ENCODE measurements at places on chromosomes 7 and 10.

GRCh38 chr10:28312572-28312971, 9.7 kb upstream of the MPP7 start:
- DNase-seq, result no peak

- DNase-seq, result no peak
These were observed 76.2 kb upstream of the TMEM168 start for GRCh38 chr7:112866424-112866823.

DNA sequence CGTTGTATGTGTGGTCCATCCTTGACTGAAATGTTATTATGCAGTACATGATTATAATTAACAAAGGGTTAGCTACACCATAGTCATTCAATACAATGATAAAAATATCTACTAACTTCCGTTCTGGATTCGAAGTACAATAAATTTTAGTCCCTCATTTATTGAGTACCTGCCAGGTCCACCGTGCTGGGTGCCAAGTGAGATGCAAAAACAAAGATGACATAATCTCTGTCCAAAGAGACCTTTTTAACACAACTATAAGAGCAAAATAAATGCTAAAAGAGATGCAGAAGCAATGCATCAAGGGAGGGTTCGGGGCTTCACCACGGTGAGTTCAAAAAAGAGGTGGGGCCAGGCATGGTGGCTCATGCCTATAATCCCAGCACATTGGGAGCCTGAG, 33.1 kb downstream of the LAMB1 start:
- no peak for DNase-seq

GRCh38 chr10:74953214-74953613, 126.8 kb downstream of the KAT6B start:
- DNase-seq, result no peak

DNA sequence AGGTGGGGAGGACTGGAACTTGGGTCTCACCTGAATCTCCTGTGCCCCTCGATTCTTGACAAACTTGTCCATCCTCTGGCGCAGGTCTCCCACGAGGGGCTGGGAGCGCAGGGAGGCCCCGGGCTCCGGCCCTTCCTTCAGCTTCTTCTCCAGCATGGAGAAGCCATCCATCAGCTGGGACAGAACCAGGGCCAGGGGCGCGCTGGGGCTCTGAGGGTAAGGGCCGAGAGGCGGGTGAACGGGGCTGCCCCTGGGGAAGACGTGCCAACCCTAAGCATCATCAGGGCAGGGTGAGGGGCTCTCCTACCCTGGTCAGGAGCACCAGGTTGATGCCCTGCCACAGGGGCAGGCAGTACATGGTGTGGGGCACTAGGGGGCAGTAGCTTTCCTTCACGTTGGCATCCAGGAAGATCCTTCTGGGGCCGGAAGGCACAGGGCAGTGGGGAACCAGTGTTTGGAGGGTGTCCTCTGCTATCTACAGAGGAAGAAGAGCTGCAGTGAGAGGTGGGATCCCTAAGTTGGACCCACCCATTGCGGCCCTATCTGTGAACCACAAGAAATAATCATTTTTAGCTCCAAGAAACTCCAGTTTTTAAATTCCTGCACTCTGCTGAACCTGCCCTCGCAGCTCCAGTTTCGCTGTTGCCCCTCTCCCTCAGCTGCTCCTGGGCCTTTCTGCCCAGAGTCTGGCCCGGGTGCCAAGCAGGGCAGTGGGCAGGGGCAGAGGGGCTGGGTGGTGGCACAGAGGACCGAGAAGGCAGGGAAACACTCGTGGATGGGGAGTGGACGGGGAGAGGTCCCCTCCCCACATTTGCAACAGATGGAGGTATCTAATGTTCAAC, 10.8 kb upstream of the PYROXD2 start:
- DNase-seq, result no peak

DNA sequence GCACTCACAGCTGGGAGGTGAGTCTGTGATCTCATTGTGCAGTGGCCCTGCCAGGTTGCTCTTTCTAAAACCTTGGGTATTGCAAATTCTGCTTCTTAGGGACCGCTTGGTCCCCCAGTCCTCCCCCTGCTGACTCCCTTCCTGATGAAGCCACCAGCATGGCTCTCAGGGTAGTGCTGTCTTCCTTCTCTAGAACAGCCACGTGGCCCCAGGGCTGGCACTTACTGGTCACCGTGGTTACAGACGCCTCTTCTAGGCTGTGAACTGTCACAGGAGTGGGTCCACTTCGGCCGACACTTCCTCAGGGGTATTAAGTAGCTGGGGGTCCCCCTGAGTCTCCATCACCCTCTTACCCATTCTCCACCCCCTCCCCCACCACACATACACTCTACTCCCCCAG, 2.7 kb upstream of the HTRA1 start:
- DNase-seq, result no peak

DNA sequence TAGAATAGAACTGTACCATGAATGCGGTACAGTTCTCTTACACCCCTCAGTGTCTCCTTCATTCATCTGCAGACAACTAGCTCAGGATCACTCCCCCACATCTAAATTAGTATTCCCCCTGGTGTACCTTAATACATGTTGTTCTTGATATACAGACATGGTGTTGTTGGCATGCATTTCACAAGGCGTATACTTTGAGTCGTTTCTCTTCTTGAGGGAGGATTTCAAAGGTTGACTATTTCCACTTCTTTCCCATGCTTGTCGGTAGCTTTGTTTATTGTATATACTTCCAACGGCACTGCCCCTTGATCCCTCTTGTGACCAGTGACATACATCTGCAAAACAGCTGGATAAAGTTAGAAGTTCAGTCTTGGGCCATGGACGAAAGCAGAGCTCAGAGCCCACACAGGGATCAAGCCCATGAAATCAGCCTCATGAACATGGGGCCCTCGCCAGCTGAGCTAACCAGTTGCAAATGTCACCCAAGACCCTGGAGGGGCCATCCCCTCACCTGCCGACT, 8.6 kb downstream of the CPA4 start:
- no peak for DNase-seq

DNA sequence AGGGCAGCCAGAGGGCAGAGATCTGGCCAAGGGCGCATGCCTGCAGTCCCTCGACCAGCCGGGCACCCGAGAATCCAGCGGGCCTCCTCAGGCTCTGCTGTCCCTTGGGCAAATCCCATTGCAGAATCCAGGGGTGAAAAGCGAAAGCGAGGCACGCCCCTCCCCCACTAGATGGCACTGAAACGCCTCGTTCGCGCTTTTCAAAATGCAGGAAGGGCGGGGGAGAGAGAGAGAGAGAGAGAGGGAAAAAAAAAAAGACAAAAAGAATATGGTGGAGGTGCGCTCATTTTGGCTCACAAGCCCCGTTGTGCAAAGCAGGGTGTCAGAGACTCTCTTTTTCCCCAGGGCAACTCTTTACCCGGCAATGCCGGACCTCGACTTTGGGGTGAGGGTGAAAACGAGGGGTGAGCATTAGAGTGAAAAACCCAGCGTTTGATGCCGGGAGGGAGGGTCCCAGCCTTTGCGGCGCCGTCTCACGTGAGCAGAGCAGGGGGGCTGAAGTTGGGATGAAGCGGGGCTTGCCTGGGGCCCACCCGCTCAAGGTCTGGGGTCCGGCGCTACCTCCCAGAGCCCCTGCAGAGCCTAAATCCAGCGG, 2.5 kb upstream of the TMEM178B start:
- DNase-seq, result no peak

- no peak for DNase-seq
These were observed 55.6 kb upstream of the SHH start for GRCh38 chr7:155867734-155868400.

DNA sequence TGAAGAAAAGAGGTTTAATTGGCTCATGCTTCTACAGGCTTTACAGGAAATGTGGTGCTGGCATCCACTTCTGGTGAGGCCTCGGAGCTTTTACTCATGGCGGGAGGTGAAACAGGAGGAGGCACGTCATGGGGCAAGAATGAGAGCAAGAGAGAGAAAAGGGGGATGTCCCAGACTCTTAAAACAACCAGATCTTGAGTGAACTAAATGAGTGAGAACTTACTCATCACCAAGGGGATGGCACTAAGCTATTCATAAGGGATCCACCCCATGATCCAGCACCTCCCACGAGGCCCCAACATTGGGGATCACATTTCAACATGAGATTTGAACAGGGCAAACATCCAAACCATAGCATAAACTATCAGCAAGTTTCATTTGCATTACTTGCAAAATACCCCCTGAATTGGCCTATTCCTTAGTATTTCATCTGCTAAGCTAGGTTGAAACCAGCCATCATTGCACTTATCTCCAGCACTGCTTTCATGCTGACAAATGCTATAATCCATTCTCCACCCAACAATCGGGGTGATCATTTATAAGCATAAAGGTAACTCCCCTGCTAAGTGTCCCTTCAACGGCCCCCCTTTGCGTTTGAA, 179.0 kb downstream of the NOC3L start:
- DNase-seq, result peak; percentile 73

DNA sequence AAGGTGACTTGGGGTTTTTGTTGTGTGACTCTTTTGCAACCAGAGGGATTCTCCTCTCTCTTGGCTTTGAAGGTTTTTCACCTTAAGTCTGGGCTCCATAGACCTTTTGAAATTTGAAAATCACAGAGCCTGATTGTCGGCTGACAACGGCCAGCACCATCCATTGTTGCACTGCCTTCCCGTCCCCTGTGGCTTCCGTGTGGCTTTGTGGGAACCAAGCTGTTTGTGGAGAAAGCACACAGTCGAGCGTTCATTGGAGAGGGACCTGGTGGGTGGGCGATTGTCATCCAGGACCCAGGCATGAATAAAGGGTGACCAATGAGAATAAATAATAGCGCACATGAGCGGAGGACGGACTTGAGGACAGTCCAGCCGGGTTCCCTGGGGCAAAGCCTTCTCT, 7.4 kb upstream of the RAMP3 start:
- no peak for DNase-seq

DNA sequence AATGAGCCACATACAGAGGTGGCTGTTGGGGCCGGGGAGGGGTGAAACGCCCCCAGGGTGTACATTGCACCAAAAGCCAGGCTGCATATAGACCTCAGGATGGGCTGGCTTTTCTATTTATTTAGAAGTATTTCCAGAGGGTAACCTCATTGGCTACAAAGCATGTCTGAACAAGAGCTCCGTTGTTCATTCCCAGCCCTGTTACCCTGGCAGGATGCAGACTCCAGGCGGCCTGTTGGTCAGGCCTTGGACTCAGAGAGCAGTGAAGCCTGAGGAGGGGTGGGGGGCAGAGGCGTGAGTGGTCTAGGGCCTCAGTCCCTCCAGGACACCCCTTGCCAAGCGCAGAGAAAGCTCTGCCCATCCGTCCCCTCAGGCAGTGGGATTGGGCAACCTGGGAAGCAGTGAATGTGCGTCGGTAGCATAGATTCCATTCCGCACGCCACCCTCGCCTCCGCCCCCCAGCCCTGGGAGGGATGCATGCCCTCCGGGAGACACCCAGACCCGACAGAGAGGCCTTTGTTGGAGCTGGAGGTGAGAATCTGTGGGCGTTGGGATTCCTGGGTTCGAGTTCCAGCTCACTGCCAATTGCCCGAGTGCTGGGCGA, 41.9 kb downstream of the TCF7L2 start:
- no peak for DNase-seq

- DNase-seq, result no peak
These were observed 25.2 kb downstream of the YWHAG start for GRCh38 chr7:76333511-76334101.

DNA sequence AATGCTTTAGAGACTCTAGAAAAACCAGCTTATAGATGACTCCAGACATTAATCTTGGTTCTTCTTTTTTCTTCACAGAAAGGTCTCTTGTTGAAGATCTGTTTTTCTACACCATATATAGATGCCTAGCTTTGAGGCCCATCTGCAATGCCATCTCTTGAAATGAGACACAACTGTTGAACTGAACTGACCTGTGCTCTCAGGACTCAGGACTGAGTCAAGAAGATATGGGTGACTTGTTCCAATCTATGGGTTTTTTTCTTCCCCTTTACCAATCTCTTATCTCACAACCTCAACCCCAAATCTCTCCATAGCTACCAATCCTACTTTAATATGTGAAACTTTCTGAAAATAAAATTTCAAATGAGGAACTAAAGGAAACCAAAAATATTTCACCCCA, 194.7 kb downstream of the SNX13 start:
- DNase-seq, result no peak

- no peak for DNase-seq
These were observed 148.5 kb downstream of the KIAA1217 start for GRCh38 chr10:24357344-24358004.

DNA sequence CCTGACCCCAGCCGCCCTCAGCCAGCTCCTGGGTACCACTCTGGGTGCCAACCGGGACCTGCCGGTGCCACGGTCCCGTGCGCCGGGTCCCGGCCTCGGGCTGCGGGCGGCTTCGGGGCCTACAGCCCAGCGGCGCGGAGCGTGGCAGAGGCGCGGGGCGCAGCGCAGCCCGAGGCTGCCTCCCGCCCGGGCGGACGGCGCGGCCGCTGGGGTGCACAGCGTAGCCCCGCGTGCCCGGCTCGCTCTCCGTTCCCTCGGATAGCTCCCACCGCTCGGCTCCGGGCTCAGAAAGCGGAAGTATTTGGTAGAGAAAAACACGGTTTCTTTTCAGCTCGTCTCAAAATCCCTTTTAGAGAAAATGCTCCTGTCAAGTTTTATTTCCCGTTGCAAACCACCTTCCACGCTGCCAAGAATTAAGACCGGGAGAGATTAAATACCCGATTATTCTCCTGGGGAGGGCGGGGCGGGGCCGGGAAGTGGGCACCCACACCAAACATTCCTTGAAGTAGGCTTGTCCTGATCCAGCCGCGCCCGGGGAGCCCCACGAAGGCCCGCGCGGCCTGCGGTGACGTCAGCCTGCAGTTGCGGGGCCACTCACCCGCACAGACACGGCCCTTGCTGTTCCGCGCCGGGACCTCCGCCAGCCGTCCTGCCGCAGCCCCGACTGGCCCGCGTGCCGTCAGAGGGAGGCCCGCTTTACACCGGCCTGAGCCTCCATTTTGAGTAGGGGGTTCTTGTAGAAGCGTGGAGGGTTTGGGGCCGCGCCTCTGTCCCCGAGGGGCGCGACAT, 7.2 kb downstream of the HOXA13 start:
- DNase-seq, result no peak

GRCh38 chr10:62726142-62726541, 78.4 kb upstream of the ADO start:
- no peak for DNase-seq

DNA sequence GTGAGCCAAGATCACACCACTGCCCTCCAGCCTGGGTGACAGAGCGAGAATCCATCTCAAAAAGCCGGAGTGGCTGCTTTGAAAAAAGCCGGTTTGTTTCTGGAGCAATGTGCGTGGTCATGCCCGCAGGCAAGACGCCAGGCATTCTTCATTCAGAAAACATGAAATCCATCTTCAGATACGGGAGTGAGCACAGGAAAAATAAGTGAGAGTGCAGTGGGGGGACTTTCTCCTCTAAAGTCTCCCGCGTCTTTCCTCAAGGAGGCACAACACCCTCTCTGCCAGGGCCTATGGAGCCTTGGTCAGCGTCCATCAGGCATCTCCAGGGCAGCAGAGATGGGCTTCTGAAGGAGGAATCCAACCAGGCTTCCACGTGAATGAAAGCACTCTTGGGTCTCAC, 62.3 kb upstream of the DGKI start:
- no peak for DNase-seq

Measured in GM04503 (cell line).